CD4-positive, alpha-beta T cell (primary cell): ENCODE measurements at places on chromosomes 16 and 17.

- DNase-seq: no peak
These were observed 18.5 kb downstream of the CRLF3 start for GRCh38 chr17:30805944-30806456.

- peak; percentile 47 for DNase-seq
These were observed at the start of gene ST6GALNAC2 for GRCh38 chr17:76585649-76586593. TSS of gene ST6GALNAC2 (minus strand) at chr17:76585860. CDS start at chr17:76585808, 52 bp downstream.

DNA sequence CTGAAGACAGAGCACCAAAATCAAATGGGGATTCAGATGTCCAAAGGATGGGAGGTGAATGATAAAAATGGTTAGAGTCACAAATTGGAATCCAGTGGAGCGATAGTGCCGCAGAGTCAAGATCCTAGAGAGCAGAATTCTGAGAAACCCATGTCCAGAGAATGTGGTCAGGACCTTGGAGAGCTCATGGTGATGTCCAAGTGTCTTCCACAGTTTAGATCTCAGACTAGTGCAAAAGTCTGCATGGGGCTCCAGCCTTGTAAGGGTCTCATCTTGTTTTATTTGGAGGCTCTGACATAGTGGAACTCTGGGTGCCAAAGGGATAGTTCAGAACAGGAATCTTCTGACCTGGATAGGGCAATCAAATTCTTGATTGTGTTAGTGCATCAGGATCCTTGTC lies 245.9 kb upstream of the HSBP1 start:
- DNase-seq: no peak

DNA sequence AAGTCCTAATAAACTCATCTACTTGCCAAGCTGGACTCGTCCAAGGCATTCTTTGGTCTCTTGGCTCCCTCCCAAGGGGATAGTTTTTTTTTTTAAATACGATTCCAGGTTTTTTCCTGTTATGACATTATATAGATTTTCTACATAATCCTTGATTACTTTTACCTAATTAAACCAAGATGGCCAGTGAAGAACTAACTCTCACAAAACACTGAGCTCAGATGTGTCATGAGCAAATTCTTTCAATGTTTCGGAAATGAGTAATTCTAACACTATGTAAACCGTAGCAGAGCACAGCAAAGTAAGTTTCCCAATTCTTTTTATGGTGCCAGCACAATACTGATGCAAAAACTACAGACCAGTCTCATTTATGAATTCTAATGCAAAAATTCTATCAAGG lies 1.8 kb downstream of the ZNF23 start:
- no peak for DNase-seq

- no peak for DNase-seq
These were observed 1.1 kb upstream of the WBP2 start for GRCh38 chr17:75856062-75856756.

GRCh38 chr16:9518051-9518450 lies 426.6 kb downstream of the HAPSTR1 start:
- DNase-seq: no peak

GRCh38 chr16:12796498-12796897 lies 7.2 kb downstream of the CPPED1 start:
- no peak for DNase-seq

- no peak for DNase-seq
These were observed 169.3 kb downstream of the ZFHX3 start for GRCh38 chr16:72878301-72879269.

DNA sequence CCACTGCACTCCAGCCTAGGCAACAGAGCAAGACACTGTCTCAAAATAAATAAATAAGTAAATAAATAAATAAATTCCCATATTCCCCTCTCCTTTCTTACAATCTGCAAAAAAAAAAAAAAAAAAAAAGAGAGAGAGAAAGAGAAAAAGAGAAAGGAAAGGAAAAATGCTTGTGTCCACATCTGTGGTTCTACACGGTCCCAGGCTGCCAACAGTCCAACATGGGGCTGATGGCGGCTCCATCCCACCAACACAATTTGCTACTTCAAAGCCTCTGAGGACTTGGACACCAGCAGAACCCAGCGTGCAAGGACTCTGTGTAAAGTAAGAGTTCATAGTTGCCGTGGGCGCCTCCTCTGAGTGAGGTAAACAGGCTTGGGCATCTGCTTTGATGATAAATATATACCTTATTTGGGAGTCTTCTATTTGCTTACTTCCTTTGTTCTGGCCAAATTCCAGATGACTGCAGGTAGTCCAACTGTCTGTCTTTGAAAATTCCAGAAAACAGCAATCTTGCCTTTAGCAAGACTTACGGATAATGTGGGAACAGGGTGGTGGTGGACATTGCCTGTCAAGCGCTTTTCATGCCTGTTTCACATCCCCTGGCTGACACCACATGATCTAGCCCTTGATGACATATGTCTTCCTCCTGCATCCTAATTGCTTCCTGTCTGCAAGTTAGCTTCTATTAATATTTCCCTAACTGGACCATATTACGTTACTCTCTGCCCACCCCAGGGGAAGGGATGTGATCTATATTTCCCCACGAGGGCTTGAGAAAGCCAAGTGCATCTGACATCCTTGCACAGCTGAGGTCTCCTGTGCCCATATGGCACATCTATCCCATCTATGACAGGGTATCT lies 10.1 kb downstream of the LITAF start:
- DNase-seq: no peak

DNA sequence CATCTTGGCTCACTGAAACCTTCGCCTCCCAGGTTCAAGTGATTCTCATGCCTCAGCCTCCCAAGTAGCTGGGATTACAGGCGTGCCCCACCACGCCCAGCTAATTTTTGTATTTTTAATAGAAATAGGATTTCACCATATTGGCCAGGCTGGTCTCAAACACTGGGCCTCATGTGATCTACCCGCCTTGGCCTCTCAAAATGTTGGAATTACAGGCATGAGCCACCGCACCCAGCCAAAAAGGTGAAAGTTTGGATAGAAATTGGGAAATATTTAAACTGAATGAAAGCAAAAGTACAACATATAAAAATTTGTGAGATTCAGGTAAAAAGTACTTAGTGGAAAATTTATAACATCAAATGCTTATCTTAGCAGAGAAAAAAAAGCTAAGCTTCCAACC lies 52.9 kb upstream of the KIFC3 start:
- DNase-seq: no peak

- DNase-seq: no peak
These were observed 14.8 kb upstream of the POLR3E start for GRCh38 chr16:22282254-22282892.

GRCh38 chr17:42675965-42676423 lies 800 bp downstream of the PLEKHH3 start:
- DNase-seq: no peak

GRCh38 chr17:80804466-80804865 lies 187.2 kb upstream of the CHMP6 start:
- no peak for DNase-seq

DNA sequence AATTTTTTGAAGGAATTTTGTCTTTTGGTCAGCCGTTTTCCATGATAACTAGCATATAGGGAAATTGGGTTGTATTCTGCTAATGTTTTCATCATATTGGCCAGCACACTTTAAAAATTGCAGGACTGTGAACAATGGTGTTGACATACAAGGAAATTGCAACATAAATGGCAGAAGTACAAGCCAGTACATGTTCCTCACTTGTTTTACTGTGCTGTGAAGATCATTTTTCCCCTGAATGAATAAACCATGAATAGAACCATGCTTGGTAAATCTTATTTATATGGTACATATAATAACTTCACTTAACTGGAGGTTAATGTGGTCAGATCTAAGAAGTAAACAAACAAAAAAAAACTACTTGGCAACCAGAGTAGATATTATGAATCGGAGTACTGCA lies 22.8 kb downstream of the OMG start:
- no peak for DNase-seq

DNA sequence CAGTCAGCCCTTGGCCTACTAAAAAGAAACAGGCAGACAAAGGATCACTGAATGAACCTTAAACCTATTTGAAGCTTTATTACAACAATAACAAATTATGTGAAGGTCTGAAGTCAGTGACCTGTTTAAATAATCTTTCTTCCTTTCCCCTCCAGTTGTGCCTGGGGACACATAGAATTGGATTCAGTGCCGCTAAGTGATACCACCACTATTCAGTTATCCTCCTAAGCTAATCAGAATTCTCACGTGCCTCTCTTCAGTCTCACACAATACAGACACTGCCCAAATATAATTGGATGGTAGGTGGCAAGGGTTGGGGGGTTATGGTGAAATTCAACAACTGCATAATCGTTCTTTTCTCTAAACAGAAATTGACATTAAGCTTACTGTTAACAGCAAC lies 11.4 kb downstream of the TXNDC11 start:
- DNase-seq: no peak

DNA sequence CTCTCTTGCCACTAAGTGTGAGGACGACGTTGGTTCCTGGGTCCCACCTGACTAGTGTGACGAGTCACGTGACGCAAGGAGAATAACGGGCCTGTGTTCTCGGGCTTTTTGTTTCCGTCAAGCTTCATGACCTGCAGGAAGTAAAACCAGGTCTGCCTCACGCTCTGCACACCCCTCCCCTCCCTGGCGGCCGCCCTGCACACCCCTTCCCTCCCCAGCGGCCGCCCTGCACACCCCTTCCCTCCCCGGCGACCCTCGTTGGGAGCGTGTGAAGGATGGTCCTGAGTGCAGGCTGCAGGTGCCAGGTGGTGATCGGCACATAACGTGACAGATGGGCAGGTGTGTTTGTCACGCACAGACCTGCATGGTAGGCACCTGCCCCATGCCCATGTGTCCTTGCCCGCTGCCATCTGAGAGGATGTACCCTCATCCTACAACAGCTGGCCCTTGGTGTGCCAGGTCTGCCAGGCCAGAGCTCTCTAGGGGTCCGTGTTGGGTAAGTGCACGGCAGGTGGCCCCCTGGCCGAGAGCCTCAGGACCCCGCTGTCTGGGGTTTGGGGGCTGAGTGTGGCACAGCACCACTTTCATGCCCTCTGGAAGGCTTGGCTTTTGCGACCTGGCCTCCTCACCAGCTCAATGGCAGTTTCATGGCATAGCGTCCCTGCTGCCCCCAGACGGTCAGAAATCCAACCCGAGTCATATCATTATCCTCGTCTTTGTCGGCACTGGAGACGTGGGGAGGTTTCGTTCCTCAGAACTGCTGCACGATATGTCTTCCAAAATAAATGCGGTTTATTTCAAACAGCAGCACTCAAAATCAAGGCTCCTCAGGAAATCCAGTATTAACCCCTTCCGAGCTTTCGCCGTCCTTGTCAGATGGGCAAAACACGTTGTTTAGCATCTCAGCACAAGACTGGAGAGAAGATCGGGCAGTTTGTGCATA lies 191.8 kb upstream of the CHMP6 start:
- no peak for DNase-seq

- no peak for DNase-seq
These were observed 29.4 kb downstream of the KATNIP start for GRCh38 chr16:27579087-27579980.

- no peak for DNase-seq
These were observed 240.3 kb upstream of the GSE1 start for GRCh38 chr16:85372627-85373372.

DNA sequence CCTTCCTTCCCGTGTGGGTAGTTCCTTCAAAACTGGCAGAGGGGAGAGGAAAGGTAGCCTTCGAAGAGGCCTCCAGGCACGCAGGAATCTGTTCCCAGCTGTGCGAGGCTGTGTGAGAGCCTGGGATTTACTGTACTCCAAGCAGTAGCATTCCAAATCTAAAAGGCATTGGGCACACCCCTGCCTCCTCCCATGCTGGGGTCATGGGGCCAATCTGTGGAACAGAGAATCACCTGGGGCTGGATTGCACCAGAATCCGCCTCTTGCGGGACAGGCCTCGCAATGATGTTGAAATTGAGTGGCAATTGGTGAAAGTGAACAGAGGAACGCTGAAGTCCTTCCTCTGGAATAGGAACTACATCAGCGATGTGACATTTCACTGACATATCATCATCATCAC lies 72.5 kb upstream of the IRX3 start:
- DNase-seq: no peak

DNA sequence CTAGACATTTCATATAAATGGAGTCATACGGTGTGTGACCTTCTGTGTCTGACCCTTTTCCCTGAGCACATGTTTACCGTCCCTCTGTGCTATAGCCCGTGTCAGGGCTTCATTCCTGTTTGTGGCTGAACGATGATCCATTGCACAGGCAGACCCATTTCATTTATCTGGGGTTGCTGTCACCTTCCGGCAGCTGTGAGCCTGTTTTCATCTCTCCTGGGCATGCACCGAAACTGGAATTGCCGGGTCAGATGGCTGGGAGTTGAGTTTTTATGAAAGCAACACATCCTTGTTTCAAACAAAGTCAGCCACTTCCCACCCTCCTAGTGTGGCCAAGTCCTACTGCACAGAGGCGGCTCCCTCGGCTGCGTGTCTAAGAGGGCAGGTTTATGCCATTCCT lies 25.5 kb downstream of the BAIAP2 start:
- no peak for DNase-seq

DNA sequence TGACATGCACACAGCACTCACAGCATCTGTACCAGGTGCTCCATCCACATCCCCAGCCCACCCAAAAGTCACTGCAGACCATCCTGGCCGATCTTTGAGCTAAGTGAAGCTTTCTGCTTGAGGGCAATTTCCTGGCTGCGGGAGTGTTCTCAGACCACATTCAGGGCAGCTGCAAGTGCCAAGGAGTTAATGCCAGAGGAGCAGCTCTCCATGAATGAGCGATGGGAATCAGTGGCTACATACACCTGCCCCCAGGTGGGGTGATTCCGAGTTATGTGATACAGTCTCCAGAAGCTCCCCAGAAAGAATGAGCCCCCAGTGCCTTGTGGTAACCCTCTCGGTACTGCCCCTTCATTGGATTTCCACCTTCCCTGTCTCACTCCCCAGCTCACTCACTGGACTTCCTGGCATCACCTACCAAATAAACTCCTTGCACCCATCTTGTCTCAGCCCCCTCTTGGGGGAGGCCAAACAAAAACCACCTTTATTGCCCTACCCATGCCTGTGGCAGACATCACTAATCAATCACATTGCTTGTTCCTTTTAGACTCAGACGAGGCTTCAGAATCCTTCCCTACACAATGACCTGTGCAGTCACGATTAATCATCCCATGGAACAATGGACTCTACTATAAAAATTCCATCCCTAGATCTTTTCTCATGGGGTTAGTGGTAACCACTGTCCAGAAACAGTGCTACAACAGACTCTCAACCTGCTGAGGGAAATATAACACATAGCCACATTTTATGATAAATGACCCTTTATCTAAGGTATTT lies 121.1 kb downstream of the IRX5 start:
- DNase-seq: no peak

GRCh38 chr16:23975293-23975692 lies 139.5 kb downstream of the PRKCB start:
- no peak for DNase-seq

- no peak for DNase-seq
These were observed 18.0 kb downstream of the ITGAM start for GRCh38 chr16:31277659-31278260.

- DNase-seq: peak; percentile 49
These were observed 34.7 kb downstream of the SBK1 start for GRCh38 chr16:28326881-28327610.

- no peak for DNase-seq
These were observed 1.6 kb downstream of the ZNF598 start for GRCh38 chr16:2008009-2008526.

- DNase-seq: no peak
These were observed 70.5 kb upstream of the DHX40 start for GRCh38 chr17:59494757-59495368.

- DNase-seq: no peak
These were observed 95.3 kb downstream of the SHISA6 start for GRCh38 chr17:11336290-11336689.
